Stimulated activated CD8-positive, alpha-beta memory T cell treated with anti-CD3 and anti-CD28 coated beads, Interleukin-4, amount 100 ng/mL, for 1 hour (primary cell): ENCODE measurements at places on chromosomes 7 and 10.

GRCh38 chr7:1228545-1229201 is 4.0 kb upstream of the UNCX start:
- DNase-seq = no peak

GRCh38 chr7:128812514-128813168 is 17.6 kb upstream of the FLNC start:
- DNase-seq = no peak

GRCh38 chr10:80158598-80159127 is 26.1 kb downstream of the PLAC9 start:
- DNase-seq = no peak

DNA sequence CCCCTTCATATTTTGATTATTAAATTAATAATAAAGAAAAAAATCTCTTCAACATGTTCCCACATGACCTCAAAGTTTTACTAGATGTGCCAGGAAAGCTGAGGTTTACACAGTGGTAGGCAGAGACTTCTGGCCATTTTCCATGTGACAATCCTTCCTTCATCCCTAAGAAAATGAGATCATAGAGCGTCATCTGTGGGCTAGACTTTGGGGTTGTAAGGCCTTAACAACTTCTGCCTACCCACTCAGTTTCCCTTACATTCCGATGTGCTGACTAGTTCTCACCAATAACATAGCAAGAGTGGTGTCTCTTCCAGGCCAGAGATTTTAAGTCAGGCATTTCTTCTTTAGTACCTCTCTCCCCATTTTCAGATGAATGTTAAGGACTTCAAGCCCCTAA is 171.1 kb upstream of the PHF14 start:
- no peak for DNase-seq

GRCh38 chr7:94055963-94056362 is 51.8 kb upstream of the BET1 start:
- no peak for DNase-seq

DNA sequence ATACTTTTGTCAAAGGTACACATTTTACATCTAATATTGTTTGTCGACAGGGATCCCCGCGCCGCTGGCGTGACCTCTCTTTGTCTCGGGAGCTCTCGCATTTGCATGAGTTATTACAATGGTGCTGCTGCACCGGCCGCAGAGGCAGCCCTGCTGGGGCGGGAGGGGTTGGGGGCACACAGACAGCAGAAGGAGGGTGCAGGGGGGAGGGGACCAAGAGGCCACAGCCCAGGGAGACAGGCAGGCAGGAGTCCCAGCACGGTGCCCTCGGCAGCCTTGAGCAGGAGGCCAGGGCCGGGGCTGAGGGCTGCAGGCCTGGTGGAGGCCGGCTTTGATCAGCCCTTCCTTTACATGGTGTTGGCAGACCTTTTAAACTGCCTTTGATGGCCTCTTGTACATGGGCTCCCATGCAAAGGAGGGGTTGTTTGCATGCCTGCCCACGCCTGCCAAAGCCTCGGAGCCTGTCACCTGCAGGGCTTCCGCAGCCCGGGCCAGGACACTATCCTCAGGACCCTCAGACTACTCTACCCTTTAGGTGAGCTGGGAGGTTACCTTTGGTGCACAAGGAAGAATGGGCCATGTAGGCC is 95.5 kb downstream of the EBF3 start:
- no peak for DNase-seq

GRCh38 chr7:74216361-74216761 is 6.6 kb downstream of the LAT2 start:
- no peak for DNase-seq

DNA sequence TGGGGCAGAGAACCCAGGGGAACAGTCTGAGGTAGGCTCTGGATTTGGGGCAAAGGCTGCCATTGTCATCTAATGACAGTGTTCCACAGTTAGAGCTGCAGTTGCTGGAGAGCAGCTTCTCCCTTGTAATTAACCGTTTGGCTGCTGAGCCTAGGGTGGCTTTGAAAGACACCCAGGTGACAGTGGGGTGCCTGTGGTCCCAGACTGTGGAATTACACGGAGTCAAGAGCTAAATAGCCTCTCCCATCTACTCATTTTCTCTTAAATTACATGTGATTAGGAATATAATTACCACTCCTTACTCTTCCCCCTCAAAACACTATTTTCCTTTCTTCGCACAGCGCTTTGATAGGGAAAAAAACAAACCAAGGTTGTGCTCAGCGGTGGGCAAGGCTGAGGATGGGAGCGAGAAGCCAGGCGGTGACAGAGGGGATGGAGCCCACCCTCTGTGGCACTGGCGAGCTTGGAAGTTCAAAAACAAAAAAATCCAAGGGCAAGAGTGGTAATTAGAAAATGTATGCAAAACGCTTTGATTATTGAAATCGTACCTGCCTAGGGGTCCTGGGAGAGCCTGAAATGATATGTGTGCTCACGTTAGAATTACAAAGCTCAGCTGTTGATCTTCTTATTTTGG is 44.1 kb downstream of the BAMBI start:
- no peak for DNase-seq
